ENCODE measurements at places on chromosomes 2 and 18.

DNA sequence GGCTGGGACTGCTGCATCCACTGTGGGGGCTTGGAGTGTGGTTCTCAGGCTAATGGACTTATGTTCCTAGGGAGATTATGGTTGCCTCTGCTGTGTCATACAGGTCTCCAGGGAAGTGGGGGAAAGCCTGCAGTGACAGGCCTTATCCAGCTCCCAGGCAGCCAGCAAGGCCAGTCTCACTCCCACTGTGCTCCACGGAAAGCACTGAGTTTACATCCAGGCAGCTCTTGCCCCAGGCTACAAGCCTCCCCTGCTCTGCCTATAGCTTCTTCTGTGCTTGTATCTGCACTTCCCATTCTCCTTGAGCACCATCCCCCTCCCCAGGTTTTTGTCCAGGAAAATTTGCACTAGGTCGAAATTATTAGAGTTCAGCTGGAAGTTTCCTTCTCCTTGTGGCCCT, 231.9 kb downstream of the ZRANB3 start:
- DNase-seq, result no peak

- DNase-seq, result no peak
Measured at GRCh38 chr18:36829362-36830157, 633 bp downstream of the KIAA1328 start.

- no peak for DNase-seq
Measured at GRCh38 chr2:236769981-236770671, 200.5 kb downstream of the ACKR3 start.

DNA sequence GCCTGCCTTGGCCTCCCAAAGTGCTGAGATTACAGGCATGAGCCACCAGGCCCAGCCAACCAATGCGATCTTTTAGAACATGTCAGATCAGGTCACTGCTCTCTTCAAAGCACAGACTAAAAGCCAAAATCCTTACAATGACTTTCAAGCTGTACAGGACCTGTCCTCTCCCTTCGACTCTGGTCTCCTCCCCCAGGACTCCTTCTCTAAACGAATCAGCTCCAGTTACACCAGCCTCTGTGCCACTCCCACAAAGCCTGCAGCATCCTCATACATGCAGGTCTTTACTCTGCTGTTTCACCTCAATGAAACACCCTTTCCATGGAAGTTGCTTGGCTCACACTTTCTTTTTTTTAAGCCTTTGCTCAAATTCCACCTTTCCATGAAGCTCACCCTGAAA, 436.0 kb downstream of the METTL4 start:
- DNase-seq, result no peak

DNA sequence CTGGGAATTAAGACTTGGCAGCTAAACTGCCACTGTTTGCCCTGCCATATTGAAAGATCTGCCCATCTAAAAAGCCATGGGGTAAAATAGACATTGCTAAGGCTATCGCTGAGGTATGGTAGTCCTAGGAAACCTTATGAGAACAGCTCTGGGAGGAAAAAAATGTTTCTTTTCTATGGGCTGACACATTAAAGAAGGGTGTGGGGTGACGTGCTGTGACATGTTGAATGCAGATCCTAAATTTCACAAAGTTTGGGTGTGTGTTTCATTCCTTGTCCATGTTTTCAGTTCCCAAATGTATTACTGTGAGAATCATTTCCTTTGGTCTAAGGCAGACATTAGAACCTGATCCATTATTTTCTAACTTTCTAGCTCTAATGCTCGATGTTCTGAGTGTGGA, 766.4 kb downstream of the BCL11A start:
- no peak for DNase-seq

- DNase-seq, result no peak
Measured at GRCh38 chr2:1740716-1741589, 3.4 kb downstream of the PXDN start.

GRCh38 chr2:86818957-86819356, 28.2 kb upstream of the CD8A start:
- DNase-seq, result no peak

- no peak for DNase-seq
Measured at GRCh38 chr2:177413703-177414102, 21.1 kb downstream of the AGPS start.

- no peak for DNase-seq
Measured at GRCh38 chr2:223225266-223225665, 173.3 kb downstream of the KCNE4 start.

DNA sequence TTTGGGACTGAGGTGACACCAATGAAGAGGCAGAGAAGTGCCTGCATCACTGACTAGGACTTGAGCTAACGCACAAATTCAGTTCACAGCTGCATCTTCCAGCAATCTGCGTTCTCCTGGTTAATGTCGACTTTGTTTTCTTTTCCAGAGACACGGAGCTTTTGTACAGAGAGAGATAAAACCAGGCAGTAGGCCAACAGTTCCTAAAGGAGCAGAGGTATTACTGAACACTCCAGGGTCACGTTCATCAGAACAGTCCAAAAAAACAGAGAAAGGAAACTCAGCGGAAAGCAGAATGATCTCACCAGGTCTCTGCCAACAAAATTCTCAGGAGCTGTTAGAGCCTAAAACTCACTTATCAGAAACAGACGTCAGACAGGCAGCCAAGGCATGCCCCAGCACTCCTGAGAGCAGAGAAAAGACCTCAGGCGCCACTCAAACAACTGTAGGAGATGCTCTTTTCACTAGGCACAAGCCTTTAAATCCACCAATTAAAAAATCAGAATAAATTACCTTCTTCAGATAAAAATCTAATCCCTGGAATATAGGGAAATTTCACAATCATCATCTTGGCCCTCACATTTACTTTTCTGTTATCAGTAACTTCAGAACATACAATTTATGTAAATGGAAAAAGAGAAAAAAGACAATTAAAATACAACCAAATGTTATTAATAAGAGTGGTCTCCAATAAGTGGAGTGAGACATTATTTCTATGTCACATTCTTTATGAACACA, 95.9 kb upstream of the SPTBN1 start:
- no peak for DNase-seq

- no peak for DNase-seq
Measured at GRCh38 chr2:34193164-34193563, 594.1 kb upstream of the FAM98A start.

- DNase-seq, result no peak
Measured at GRCh38 chr2:134917360-134917865, 1.2 kb upstream of the CCNT2 start.

GRCh38 chr2:22855761-22856184, 529.2 kb upstream of the KLHL29 start:
- DNase-seq, result no peak

DNA sequence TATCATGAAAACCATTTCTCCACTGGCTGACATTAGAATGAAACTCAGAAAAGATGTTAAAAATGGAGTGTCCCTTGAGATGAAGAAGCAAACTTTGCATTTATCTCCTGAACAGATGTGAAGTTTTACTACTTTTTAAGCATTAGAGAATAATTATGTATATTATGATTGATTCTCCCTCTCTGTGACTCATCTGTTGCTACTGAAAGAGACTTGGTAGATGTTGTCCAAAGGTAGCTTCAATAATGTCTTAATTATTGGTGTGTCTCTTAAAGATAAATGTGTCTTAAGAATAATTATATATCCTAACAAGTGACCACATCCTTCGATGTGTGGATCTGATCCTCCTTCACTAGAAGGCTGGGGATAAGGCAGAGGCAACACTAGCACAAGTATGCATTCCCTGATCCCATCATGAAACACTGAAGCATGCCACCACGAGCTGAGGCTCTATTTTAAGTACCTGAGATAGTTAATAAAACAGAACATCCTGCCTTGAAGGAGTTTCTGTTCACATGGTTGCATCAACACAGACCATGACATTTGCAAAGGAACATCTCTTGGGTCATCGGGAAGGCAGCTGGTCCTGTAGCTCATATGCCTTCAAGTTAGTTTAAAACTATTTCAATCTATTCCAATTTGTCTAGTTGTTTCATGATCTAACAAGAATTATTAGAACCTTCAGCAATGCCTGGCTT, 15.5 kb downstream of the RND3 start:
- DNase-seq, result no peak

GRCh38 chr2:218833023-218833609, 1.5 kb upstream of the PRKAG3 start:
- DNase-seq, result no peak

GRCh38 chr2:30371772-30372373, 75.2 kb upstream of the LCLAT1 start:
- no peak for DNase-seq

GRCh38 chr2:147511491-147511948, 333.3 kb upstream of the ACVR2A start:
- DNase-seq, result no peak

- DNase-seq, result no peak
Measured at GRCh38 chr2:18612133-18612532, 22.8 kb upstream of the NT5C1B start.

DNA sequence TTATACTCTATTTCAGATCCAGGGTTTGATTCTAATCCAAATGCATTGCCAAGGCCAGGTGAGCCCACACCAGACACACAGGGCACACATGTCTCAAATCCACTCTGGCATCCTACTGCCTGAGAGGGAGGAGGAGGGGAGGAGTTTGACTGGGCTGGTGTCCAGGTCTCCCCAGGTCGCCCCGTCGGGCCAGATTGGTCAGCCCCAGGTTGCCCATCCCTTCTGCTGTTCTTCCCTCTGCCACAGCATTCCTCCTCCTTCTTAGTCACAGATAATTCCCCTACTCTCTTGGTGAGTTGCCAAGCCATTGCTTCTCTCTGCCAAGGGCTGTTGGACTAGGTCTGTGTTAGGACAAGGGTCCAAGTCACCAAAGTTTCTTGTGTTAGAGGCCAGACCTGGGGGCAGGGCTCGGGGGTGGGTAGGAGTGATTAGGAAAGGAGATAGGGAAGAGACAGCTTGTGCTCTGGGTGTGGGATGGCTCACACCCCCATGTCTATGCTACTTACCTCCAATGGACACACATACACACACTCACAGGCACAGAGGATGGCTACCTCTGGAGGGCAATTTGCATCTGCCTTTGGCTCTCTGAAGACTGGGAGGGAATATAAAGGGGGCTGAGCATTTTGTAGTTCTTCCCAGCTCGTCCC, 2.5 kb upstream of the EGR4 start:
- DNase-seq, result no peak

- DNase-seq, result no peak
Measured at GRCh38 chr18:23835506-23835905, 146.3 kb downstream of the LAMA3 start.

DNA sequence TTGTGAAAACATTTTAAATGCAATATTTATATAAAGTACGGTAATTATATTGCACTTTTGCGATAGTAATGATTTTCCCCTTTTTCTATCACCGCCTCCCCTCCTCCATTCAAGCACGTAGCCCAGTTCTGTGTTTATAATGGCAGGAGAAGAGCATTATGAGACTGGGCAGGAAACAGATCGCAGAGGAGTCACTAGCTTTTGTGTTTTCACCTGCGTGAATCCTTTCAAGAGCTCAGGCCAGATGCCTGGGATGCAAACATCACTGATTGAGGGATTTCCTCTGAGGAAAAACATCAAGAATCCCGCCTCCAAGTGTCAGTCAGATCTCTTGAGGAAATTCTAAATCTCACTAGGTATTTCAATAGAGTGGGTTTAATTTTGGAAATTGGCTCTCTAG, 178.4 kb upstream of the FN1 start:
- no peak for DNase-seq

DNA sequence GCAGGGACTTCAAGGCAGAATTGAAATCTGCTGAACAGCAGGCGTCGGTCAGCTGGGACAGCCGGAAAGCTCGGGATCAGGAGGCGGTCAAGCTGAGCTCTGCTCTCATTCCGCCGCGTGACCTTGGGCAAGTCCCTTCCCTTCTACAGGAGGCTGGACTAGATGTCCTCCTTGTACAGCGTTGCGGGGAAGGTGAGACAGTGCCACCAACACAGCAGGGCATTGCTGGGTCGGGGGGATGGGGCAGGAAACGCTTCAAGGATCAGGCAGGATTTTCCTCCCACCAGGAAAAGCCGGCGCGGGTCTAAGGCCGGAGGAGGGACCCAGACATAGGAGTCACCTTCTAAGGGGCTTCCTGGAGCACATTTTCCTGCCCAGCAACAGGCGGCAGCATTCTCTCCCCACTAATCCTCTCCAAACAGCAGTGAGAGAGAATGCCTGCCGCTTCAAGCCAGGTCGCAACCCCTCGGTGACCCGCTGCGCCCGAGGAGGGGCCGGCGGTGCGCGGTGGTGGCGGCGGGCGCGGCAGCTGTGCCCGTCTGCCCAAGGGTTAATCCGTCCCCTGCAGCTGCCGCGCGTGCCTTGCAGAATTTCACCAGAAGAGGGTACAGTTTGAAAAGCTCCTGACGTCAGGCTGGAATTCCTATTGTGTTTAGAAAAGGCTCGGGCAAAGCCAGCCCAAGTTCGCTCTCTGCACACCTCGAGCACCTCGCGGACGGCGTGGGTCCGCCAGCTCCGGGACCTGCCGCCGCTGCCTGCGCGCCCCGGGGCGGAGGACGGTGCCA, at the start of gene KCNF1:
KCNF1 (plus strand) TSS at position 644 of the 785 bp plus-strand sequence. CDS start 493 bp downstream, outside the sequence.
- no peak for DNase-seq

Measured in activated CD4-positive, alpha-beta T cell treated with anti-CD3 and anti-CD28 coated beads, Interleukin-2, amount 50 U/mL, for 24 hours (primary cell).